Right forelimb (tissue), 1 donor: ENCODE measurements at places on chromosomes 16 and 17.

DNA sequence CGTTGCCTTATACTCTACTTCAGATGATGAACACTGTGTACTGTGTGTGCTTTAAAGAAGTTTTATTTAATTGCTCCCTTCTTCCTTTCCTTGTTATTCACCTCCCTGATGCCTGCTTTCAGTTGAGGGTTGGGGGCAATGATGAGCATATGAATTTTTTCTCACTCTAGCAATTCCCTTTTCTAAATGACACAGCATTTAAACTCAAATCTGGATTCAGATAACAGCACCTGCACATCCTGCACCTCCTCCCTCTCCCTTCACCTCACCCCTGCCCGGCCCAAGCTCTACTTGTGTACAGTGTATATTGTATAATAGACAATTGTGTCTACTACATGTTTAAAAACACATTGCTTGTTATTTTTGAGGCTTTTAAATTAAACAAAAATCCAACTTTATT is 13.0 kb upstream of the PNPO start:
- no peak for DNase-seq

- no peak for DNase-seq
Measured at GRCh38 chr16:57345021-57345420, 13.6 kb upstream of the CCL22 start.

DNA sequence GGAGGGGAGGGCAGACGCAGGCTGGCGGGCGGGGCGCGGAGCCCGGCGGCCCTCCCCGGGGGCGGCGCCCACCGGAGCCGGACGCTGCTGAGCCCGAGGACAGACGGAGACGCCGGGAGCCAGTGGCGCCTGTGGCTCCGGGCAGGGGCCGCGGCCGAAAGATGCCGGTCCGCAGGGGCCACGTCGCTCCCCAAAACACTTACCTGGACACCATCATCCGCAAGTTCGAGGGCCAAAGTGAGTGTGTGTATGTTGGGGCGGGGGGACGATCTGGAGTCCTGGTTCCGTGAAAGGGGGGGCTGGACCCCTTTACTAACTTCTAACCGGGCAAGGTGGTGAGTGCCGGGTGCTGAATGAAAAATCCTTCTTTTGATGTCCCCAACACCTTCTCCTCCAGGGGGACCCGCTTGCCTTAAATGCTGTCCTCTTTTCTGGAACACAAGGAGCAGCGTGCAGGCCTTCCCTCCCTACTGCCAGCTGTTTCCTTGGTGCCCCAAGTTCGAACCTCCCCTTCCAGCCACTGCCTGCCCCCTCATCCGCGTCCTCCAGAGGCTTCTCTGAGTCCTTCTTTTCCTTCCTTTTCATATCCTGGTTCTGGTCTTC is at the start of gene KCNH6:
Gene KCNH6 (plus strand): TSS at position 106 of the 603 bp plus-strand sequence. CDS start 56 bp downstream, at position 162.
- DNase-seq = no peak

- no peak for DNase-seq
Measured at GRCh38 chr17:76812968-76813367, 55.2 kb upstream of the MGAT5B start.

- no peak for DNase-seq
Measured at GRCh38 chr16:12225255-12225654, 248.7 kb downstream of the SNX29 start.

GRCh38 chr16:57289391-57290257 is 5.2 kb upstream of the PLLP start:
- no peak for DNase-seq

GRCh38 chr17:56085576-56086267 is 67.6 kb upstream of the ANKFN1 start:
- no peak for DNase-seq

GRCh38 chr17:50839591-50840310 is 4.4 kb downstream of the WFIKKN2 start:
- DNase-seq = no peak

GRCh38 chr17:48997827-48998586 is 822 bp downstream of the IGF2BP1 start:
- DNase-seq = peak; percentile 72

DNA sequence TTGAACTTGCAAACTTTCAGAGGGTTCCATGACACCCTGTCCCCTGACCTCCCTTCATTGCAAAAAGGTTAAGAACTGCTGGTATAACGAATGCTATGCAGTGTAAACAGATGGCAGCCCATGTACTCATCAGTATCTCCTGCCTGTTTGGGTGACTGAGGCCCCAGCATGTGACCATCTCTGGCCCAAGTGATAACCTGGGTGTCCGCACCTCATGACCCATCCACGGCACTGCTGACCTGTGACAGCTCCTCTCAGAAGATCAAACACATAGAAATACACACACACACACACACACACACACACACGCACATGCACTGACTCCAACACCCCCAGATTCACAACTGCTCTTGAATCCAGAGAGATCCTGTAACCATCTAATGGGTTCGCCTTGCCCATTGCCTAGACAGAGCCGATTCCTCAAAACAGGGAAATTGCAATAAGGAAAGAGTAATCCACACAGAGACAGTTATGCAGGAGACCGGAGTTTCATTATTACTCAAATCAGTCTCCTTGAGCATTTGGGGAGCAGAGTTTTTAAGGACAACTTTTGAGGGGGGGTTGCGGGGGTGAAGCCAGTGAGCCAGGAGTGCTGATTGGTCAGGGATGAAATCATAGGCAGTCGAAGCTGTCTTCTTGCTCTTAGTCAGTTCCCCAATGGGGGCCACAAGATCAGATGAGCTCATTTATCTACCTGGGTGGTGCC is 11.3 kb upstream of the PHOSPHO1 start:
- no peak for DNase-seq

DNA sequence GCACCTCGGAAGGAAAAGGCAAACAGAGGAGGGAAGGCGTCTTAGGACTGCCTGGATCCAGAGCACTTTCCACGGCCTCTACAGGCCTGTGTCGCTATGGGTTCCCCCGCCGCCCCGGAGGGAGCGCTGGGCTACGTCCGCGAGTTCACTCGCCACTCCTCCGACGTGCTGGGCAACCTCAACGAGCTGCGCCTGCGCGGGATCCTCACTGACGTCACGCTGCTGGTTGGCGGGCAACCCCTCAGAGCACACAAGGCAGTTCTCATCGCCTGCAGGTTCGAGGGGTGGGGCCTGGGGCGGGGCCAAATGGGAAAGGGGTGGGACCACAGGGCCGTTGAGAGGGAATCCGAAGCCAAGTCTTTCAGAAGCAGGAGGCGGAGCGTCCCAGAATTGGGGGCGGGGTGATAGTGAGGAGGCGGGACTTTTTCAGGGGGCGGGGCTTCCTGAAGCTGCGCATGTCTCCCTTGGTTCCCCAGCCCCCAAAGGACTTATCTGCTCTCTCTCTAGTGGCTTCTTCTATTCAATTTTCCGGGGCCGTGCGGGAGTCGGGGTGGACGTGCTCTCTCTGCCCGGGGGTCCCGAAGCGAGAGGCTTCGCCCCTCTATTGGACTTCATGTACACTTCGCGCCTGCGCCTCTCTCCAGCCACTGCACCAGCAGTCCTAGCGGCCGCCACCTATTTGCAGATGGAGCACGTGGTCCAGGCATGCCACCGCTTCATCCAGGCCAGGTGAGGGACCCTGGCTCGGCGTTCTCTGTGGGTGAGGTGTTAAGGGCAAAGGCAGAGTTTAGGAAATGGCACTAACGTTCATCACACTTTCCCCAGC is 939 bp downstream of the BCL6B start:
- peak; percentile 84 for DNase-seq

- DNase-seq = no peak
Measured at GRCh38 chr17:57372156-57372555, 115.8 kb downstream of the MSI2 start.

- no peak for DNase-seq
Measured at GRCh38 chr16:52465711-52466267, 81.2 kb downstream of the TOX3 start.

DNA sequence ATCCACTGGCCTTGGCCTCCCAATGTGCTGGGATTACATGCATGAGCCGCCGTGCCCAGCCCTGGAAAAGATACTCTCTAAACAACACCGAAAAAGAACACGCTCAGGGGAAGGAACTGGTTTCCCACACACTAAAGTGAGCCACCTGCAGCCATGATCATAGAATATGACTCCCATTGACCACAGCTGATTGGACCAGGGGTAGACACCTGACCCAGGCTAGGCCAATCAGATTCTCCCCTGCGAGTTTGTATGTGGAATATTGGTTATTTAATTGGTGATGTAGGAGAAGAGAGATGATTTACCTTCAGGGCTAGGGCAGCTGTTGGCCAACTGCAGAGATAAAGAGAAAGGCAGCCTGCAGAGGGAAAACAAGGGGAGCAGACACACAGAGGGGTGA is 9.0 kb upstream of the GGA2 start:
- DNase-seq = no peak

DNA sequence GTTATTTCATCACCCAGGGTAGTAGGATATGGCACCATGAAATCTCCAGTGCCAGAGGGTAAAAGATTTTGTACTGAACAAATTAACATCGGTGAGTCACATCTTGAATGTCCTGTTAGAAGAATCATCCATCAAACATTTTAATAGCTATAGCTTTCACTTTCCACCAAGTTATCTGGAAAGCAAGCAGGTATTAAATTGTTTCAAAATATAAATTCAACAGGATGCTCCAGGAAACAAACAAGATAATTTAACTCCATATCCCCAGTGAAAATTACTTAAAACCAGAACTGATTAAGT is 2.4 kb downstream of the VEZF1 start:
- no peak for DNase-seq

DNA sequence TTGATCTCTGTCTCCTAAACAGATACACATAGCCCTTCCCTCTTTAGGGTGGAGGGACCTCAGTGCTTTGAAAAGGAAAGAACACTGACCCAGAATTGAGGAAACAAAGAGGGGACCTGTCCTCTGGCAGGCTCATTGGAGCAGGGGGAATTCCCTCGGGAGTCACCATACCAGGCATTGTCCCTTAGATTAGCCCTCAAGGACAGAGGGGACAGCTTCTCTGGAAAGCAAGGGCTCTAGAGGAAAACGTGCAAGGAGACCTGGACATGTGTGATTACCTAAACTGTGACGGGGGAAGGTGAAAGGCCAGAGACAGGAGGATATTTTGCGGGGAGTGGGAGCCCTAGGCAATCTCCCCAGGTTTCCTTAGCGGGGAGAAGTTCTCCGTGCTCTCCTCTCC is 7.6 kb upstream of the FZD2 start:
- no peak for DNase-seq

GRCh38 chr16:31134625-31135534 is 647 bp downstream of the PRSS8 start:
- DNase-seq = no peak

GRCh38 chr17:74853669-74854068 is 6.0 kb downstream of the GRIN2C start:
- DNase-seq = no peak

- no peak for DNase-seq
Measured at GRCh38 chr17:31935512-31935911, 1.3 kb upstream of the SUZ12 start.

DNA sequence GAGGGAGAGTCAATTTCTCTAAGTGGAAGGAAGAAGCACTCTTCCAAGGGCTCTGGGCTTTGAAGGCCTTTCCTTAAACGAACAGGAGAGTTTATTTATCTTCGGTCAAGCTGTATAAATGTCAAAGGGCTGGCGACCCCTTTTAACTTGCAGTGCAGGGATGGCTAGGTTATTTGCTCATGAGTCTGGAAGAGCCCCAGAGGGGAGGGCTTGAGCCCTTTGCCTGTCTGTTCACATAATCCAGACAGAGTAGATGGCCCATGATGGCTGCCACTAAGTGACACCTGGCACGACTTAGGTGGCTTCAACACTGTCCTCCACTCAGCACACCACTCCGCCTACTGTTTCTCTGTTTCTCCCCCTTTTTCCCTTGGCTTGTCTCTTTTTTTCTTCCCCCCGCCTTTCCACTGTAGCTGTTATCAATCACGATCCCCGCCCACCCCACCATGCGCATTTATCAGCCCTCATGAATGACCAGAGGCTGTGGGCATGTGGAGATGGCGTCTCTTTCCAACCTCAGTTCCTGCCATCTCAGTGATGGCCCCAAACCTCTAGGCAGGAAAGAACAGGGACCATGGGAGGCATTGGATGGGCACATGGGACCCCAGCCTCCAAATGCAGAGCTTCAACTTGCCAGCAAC is 408.7 kb upstream of the TNRC6C start:
- no peak for DNase-seq

DNA sequence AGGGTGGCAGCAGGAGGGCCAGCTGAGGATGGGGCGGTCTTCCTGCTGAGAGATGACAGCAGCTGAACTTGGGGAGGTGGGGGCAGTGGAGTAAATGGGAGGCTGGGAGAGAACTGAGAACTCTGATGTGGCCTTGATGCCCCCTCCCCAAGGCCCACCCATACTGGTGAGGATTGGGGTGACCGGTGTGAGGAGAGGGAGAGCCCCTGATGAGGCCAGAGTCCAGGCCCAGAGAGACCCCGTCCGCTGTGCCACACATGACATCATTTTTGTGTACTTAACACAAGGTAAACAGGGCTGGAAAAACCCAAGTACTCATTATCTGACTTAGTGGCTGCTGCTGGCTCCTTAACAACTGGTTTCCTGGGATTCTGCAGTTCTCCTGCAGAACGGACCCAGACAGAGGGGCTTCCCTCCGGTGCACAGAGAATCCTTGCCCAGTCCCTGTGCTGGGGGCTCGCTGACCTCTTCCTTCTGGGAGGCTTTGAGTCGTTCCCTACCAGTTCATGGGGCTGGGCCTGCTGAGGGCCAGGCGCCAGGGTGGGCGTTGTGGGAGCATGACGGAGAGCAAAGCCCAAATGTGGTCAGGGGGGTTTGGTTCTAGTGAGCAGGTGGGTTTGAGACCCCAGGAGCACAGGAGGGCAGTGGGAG is 207.6 kb downstream of the RAB11FIP4 start:
- DNase-seq = no peak

- no peak for DNase-seq
Measured at GRCh38 chr16:31270795-31271194, 11.0 kb downstream of the ITGAM start.

- no peak for DNase-seq
Measured at GRCh38 chr16:68802190-68802589, 41.1 kb upstream of the TANGO6 start.

DNA sequence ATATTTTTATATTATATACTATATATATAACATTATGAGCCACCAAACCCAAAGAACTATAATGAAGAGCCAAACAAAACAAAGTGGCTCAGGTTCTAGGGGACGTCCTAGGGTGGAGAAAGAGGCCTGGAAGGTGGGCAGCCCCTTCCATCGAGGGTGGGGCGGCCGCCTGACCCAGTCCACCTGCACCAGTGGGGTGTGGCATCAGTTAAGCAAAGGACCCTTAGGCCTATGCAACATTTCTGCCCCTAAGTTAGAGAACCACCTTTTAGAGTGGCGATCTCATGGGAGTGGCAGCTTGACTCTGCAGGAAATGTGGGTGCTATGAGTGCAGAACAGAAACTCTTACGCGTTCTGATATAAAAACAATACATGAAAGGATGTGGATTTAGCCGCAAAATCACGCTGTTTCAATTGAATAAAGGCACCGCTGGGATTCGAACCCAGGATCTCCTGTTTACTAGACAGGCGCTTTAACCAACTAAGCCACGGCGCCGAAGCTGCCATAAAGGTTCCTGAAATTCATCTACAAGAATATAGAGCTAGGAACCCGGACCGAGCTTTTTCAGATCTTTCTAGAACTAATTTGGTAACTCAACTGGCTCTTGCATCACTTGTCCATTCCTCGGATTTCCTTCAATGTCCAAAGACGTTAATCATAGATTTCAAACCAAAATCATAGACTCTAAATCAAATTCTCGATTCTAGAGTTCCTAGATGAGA is 15.6 kb upstream of the AURKB start:
- DNase-seq = peak; percentile 74
